ENCODE measurements at places on chromosomes 6 and 20. TPM values are rescaled to one million over a fixed set of nuclear protein-coding genes. Genes with fewer than 3 reads are reported as not detected.

PTGIS gene
- total RNA-seq: 7.1 TPM

SSTR4 gene
- total RNA-seq: not detected

TMEM244 gene
- not detected for total RNA-seq

THEMIS gene
- not detected for total RNA-seq

CDH4 gene
- total RNA-seq: 6.4 TPM

SPATA25 gene
- 0.85 TPM for total RNA-seq

TGM3 gene
- not detected for total RNA-seq

DAAM2 gene
- 1.7 TPM for total RNA-seq

EMILIN3 gene
- total RNA-seq: not detected

XRN2 gene
- total RNA-seq: 135 TPM

HLA-DRB1 gene
- total RNA-seq: 0.99 TPM

AIF1 gene
- total RNA-seq: not detected

SLC12A5 gene
- 0.17 TPM for total RNA-seq

EEF1A1 gene
- 26,411 TPM for total RNA-seq

ZGPAT gene
- total RNA-seq: 25.7 TPM

BPIFB2 gene
- not detected for total RNA-seq

RAB44 gene
- not detected for total RNA-seq

DPPA5 gene
- not detected for total RNA-seq

LY6G6D gene
- total RNA-seq: not detected

FNDC11 gene
- 0.85 TPM for total RNA-seq

IMPG1 gene
- 0.30 TPM for total RNA-seq

SLC22A7 gene
- total RNA-seq: not detected

NRSN1 gene
- total RNA-seq: 0.15 TPM

PKIB gene
- total RNA-seq: 29.3 TPM

MRAP2 gene
- total RNA-seq: 1.7 TPM

UBE3D gene
- total RNA-seq: 6.9 TPM

SYCP2 gene
- total RNA-seq: 6.1 TPM

MPC1 gene
- total RNA-seq: 18.1 TPM

OPRM1 gene
- not detected for total RNA-seq

POU5F1 gene
- 11.3 TPM for total RNA-seq

CD93 gene
- total RNA-seq: 0.35 TPM

NT5DC1 gene
- 8.3 TPM for total RNA-seq

SASH1 gene
- total RNA-seq: 87.9 TPM

RBPJL gene
- not detected for total RNA-seq

HTR1E gene
- total RNA-seq: 0.15 TPM

MYCT1 gene
- total RNA-seq: 0.15 TPM

CFAP206 gene
- total RNA-seq: 0.17 TPM

COL9A1 gene
- total RNA-seq: not detected

PCSK2 gene
- not detected for total RNA-seq
